Uterus (tissue), 4 donors: ENCODE measurements at places on chromosomes 2 and 18. TPM values are rescaled to one million over a fixed set of nuclear protein-coding genes. Genes with fewer than 3 reads are reported as not detected.

The CCDC141 gene
- total RNA-seq = 10.2 TPM

The VIL1 gene
- total RNA-seq = not detected

GRCh38 chr2:222919841-222920526 lies 59.1 kb downstream of the ACSL3 start:
- DNase-seq = no peak
- H3K27ac ChIP-seq = no peak overlapping the region

GRCh38 chr2:60488291-60488690 lies 65.2 kb downstream of the BCL11A start:
- no peak overlapping the region for H3K27ac ChIP-seq
- H3K27me3 ChIP-seq = no peaks in the 10 kb centered on the region
- DNase-seq = no peak
- no peaks in the 10 kb centered on the region for H3K36me3 ChIP-seq
- H3K4me3 ChIP-seq = no peak overlapping the region
